Fibroblast of gingiva (primary cell): ENCODE measurements at places on chromosomes 7 and 10.

DNA sequence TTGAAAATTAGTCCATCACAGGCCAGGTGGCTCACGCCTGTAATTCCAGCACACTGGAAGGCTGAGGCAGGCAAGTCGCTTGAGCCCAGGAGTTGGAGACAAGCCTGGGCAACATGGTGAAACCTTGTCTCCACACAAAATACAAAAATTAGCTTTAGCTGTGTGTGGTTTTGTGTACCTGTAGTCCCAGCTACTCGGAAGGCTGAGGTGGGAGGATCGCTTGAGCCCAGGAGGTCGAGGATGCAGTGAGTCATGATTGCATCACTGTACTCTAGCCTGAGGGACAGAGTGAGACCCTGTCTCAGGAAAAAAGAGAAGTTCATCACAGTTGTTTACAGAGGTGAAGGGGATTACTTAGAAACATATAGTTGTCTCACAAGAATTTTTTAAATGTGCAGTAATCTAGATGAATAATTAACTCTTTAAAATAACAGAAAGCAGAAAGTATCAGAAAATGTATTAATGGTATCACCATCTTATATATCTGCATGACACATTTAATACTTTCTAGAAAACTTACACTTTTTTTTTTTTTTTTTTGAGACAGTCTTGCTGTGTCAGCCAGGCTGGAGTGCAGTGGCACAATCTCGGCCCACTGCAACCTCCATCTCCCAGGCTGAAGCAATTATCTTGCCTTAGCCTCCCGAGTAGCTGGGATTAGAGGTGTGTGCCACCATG is 8.9 kb downstream of the LCOR start:
- no peak for DNase-seq

- DNase-seq, result no peak
Observed at GRCh38 chr10:4343873-4344272, 482.1 kb upstream of the AKR1E2 start.

DNA sequence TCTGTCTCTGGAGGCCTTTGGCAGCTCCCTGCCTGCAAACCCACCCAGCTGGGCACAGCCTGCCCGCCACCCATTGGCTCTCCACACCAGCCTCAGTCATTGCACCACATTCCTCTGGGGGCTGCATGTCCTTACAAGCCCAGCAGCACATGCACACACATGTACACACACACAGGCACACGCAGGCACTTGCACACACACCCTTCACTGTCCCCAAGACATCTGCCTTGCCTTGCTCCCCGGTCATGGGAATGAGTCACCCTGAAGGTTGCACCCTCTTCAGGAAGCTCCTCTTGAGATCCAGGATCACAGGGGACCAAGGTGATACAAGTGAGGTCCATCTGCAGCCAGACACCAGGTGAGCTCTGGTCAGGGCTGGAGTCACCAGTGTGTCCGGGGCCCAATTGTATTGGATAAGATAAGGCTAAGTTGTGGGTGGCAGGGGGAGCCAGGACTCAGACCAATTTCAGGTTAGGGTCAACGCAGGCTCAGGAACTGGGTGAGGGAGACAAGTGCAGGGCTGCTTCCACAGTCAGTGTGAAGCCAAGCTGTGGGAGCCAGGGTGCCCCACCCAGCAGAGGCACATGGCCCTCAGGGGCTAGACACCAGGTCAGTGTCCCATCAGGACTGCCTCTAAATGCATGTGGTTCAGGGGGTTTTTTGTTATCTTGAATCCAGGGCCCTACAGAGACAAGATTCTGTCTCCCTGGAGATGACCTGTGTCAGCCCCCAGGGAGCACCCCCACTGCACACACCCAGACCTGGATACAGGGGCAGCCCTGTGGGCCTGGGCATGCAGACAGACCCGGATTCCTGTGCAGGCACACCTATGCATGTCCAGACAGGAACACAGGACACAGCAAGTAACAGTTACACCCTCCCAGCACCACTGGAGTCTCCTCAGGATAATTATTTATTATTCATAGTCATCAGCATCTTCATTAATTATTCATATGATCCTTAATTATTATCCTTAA is 33.8 kb downstream of the KCNH2 start:
- no peak for DNase-seq

DNA sequence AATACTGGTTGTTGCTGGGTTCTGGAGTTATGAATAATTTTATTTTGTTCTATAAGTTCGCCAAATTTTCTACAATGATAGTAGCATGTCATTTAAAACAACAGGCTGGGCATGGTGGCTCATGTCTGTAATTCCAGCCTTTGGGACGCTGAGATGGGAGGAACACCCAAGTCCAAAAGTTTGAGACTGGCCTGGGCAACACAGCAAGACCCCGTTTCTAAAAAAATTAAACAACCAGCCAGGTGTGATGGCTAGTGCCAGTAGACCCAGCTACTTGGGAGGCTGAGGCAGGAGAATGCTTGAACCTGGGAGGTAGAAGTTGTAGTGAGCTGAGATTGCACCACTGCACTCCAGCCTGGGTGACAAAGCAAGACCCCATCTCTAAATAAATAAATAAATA is 347.7 kb downstream of the PARD3 start:
- DNase-seq, result no peak

DNA sequence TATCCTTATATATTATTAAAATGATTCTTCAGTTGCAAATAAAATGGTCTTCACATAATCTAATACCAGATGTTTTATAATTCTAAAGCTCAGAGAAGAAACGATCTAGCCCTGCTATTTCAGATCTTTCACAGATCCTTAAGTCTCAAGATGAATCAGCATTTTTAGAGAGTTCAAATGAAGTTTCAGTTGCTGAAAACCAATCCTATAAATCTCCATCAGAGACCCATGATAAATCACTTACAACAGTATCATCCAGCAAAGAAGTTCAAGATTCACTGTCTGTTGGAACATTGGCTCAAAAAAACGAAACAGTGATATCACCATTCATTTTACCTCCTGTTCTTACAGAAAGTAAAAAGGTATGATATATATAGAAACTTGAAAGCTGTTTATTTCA is 137.0 kb downstream of the CCDC7 start:
- DNase-seq, result no peak

DNA sequence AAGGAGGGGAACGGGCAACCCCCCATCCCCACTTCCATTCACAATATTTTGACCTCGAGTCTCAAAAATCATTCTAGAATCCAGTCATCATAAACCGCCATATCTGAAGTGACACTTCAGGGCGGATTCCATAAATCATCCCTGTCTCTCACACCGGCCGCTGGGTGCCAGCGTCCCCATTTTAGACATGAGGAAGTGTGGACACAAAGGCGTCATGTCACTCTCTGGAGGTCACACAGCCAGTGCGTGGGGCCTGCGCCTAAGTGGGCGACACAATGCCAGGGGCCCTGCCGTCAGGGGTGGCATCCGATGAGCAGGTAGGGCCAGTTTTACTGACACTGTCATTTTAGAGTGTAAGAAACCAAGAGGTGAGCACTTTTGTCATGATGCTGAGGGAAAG is 19.5 kb downstream of the KCNH2 start:
- no peak for DNase-seq

DNA sequence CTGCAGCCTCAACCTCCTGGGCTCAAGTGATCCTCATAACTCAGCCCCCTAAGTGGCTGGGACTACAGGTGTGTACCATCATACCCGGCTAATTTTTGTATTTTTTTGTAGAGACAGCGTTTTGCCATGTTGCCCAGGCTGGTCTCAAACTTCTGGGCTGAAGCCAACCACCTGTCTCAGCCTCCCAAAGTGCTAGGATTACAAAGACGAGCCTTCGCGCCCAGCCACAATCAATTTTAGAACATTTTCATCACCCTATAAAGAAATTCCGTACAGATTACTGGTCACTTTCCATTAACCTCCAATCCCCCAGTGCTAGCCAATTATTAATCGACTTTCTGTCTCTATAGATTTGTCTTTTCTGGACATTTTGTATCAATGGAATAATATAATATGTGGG is 32.3 kb upstream of the PALS2 start:
- no peak for DNase-seq

DNA sequence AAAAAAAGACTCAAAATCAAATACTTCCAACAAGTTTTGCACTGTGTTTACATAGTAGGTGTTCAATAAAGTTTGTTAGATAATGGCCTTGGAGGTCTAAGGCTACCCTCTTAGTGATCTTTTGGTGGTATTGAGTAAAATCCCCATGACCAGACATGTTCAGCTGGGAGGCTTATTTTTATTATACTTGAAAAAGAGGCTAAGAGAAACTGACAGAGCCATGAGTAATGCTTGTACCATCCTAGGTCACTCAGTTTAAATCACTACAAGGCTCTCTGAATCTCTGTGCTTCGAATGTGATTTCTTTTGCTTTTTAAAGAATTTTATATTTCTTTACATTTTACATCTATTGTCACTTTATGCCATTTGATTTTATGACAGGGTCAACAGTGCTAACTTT is 90.5 kb downstream of the TWIST1 start:
- DNase-seq, result peak; percentile 21

GRCh38 chr10:103921750-103922195 is 3.8 kb upstream of the STN1 start:
- no peak for DNase-seq

GRCh38 chr10:89219513-89220218 is 12.5 kb upstream of the CH25H start:
- DNase-seq, result no peak

DNA sequence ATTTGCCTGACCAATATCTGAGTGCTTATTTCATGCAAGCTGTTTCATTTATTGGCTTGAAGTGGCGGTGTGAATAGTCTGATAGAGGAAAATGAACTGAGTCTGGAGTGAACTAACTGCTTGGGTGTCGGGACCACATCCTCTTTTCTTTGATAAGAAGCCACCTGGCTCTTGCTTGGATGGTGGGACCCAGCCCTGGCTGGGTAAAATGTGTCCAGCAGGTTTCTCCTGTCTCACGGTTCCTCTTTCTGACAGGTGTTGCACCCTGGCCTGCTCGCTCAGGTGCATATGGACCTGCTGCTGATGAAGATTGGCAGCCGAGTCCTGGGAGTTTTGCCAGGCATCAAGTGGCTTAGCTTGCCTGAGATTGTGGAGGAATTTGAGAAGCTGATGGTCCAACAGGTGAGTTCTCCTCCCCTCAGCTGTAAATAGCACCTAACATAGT is 1.6 kb downstream of the ADCK2 start:
- no peak for DNase-seq

DNA sequence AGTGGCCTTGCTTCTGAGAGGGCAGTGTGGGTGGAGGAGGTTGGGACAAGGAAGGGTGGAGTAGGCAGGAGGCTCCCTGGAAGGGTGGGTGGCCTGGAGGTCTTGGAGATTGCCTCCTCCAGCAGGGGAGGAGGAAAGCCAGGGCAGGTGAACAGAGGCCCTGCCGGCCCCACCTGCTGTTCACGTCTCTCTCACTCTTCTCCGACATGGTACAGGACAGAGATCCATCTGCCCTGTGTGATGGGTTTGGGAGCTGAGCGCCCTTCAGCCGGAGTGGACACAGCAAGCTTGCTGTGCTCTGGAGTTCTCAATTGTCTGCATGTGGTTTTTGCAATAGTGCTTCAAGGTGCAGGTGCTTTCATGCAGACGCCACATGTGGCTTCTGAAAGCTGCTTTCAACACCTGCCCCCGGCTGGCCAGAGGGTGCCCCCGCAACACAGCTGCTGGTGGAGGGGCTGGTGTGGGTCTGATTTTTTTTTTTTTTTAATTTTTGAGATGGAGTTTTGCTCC is 82.8 kb upstream of the GNA12 start:
- no peak for DNase-seq

DNA sequence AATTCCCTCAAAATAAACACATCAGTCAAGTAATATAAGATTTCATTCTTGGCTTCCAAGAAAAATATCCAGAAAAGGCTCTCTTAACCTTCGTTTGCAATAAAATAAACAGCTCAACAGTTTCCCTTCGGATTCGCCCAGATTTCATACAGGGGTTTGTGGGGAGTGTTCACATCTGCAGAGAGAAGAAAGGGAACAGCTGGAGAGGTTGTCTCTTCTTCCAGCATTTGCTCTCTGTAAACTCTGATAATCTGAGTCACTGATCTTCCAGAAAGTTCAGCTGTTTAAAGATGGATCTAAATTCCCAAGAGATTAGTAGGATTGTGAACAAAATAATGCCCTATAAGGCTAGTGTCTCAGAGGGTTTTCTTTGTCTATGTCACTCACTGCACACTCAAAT is 277.9 kb downstream of the HPSE2 start:
- DNase-seq, result peak; percentile 6

DNA sequence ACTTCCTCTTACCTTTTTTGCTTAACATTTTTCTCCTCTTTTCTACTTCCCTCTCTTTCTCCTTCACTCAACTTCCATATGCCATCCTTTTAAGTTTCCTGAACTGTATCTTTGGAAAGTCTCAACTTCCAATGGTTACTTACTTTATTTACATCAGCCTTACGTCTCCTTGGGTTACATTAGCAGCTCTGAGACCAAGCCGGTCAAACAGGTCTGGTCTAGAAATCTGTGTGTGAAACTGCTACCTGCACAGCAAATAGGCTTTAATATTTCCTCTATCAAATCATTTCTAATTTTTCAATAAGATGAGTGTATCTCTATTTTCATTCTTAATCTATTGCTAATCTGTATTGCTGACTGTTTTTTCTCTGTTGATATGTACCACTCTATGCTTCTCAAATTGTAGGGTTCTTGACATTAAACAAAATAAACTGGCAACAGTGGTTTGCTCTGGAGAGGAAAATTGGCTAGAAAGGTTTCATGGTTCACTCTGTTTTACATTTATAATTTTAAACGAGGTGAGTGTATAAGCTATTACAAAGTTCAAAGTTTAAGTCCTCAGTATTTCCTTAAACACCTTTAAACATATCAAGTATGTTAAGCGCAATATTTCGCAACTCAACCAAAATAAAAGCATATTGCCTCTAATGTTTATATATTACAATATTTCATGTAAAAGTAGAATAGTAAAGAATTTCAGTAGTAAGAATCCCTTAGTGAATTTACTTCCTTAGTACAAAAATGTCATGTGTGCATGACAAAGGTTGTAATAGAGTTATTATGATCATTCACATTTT is 3.6 kb upstream of the SEMA3C start:
- DNase-seq, result no peak

DNA sequence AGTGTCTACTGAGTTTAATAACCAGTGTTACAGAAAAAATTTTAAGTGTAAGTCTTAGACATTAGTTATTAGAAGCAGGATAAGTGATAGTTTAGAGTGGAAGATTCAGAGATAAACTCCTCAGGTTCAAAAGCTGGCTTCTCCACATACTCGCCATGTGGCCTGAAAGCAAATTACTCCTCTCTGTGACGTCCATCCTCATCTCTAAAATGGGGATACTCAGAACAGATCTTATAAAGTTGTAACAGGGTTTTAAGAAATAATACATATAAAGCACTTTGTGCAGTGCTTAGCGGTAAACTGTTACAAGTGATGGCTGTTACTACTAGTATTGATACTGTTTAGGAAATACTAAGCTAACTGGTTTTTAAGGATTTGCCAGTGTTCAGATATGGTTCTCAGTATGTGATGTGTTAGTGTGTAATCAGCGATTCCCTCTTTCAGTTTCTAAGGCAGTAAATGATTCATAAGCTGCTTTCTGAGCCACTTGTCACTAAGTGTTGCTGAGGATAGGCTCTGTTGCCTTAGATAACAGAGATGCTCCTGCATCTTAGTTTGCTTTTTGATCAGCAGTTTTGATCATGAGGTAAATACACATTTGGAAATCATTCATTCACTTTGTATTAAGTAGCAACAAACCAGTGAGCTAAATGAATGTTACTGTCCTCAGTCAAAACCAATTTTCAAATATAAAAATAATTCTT is 58.7 kb downstream of the CYP51A1 start:
- no peak for DNase-seq
